Panc1 (cell line): ENCODE measurements at places on chromosomes 13 and 19.

- DNase-seq: no peak
These were observed 23.4 kb downstream of the SIPA1L3 start for GRCh38 chr19:37930416-37930815.

GRCh38 chr19:35348911-35349611, 1.4 kb downstream of the FFAR1 start:
- DNase-seq: no peak

- DNase-seq: no peak
These were observed 8.6 kb downstream of the ZBTB7A start for GRCh38 chr19:4057931-4058692.

GRCh38 chr13:26951581-26952177, 191.1 kb upstream of the GPR12 start:
- no peak for DNase-seq

- DNase-seq: no peak
These were observed 10.4 kb downstream of the EPS8L1 start for GRCh38 chr19:55085923-55086715.

GRCh38 chr19:3073931-3074595, 11.8 kb upstream of the TLE5 start:
- DNase-seq: no peak

- DNase-seq: no peak
These were observed 32.4 kb downstream of the DHRS12 start for GRCh38 chr13:51771418-51772104.

- no peak for DNase-seq
These were observed 253.9 kb downstream of the ZNF536 start for GRCh38 chr19:30625947-30626625.

DNA sequence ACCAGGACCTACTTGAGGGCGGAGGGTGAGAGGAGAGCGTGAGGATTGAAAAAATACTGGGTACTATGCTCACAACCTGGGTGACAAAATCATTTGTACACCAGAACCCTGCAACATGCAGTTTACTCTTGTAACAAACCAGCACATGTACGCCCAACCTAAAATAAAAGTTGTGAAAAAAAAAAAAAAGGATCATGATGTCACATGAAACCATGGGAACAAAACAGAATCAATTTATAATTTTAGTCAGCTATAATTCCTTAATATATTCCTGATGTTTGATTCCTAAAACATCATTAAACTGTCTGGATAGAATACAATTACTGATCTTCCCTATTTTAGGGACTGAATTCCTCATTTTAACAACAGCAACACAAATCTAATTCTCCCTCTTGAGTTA, 160.6 kb upstream of the SPRY2 start:
- no peak for DNase-seq

- DNase-seq: no peak
These were observed 521 bp upstream of the NUP58 start for GRCh38 chr13:25300861-25301346.

GRCh38 chr19:32869966-32870573, 503 bp upstream of the SLC7A9 start:
- no peak for DNase-seq

DNA sequence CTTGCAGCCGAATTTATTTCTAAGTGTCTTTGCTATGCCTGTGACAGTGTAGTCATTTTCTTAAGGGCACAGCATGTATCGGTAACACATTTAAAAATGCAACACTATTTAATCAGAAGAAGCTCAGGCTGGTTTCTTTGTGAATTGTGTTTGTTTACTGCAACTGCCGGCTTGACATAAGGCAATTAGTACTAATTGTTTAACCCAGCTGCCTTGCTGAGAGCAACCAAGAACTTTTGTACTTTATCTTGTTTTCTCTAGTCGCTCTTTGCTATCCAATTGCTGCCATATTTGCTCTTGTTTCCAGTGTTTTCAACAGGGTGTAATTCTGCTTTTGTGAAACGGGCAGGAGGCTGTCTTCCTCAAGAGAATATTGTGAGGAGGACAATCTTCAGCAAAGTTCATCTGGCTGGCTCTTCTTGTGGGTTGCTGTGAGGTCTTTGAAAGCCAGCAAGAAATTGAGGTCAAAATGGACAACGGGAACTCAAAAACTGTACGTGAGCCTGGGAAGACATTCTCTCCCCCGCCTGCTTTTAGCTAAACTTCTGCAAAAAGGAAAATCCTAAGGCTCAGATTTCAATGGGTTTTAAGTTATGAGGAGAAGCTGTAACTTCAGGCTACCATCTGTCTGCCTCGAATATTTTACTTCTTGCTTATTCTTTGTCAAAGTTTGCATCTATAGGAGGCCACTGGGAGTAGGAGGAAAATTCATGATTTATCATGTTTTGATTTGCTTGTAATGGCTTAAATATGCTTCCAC, 75.8 kb upstream of the TSHZ3 start:
- DNase-seq: no peak

DNA sequence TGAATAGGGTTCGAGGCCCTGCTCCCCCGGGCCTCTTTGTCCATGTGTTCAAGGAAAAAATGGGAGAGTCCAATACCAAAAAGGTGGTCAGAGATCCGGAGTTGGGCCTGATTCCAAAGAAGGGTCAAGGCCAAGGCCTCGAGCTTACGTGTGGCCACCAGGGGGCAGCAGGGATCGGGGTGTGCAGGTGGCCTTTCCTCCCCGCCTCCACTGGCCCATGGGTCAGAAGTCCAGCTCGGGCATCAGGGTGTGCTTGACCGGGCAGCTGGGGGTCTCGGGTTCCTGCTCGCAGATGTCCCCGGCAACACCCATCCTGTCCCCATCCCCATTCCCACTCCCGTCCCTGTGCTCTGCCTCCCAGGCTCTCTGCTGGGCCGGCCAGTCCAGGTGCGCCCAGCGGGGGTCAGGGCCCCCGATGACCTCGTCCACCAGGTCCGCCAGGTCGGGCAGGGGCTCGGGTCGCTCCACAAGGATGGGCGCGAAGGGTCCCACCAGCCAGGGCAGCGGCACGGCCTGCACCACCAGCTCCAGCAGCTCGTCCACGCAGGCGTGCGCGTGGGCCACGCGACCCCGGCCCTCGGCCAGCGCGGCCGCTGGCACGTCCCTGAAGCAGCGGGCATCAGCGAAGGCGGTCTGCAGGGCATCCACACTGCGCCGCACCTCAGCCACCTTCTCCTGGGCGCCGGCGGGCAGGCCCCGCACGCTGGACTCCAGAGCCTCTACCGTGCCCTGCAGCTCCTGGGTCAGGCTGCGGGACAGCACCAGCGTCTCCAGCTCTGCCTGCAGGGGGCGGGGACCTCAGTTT, 5.2 kb upstream of the PLIN4 start:
- peak; percentile 20 for DNase-seq

- DNase-seq: no peak
These were observed 2.2 kb downstream of the FRY start for GRCh38 chr13:32033744-32034143.

- no peak for DNase-seq
These were observed 338.3 kb downstream of the POU4F1 start for GRCh38 chr13:78265098-78265497.

DNA sequence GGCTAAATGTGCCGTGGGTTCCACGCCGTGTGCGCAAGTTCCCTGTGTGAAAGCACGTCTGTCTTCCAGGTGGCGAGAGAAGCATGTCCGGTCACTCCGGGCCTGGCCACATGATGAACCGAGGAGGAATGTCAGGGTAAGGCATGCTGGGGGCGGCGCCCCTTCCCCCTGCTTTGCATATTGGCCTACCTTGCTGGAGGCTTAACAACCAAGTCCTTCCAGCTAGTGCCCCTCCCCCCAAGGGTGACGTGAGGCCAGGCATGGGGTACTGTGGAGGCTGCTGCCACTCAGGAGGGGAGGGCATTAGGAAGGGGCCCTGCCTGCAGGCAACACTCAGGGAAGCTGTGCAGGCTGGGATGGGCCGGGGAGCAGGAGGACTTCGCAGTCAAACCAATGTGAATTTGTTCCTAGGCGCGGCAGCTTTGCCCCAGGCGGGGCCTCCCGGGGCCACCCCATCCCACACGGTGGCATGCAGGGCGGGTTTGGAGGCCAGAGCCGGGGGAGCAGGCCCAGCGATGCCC, 12.5 kb downstream of the MICOS13 start:
- DNase-seq: no peak

DNA sequence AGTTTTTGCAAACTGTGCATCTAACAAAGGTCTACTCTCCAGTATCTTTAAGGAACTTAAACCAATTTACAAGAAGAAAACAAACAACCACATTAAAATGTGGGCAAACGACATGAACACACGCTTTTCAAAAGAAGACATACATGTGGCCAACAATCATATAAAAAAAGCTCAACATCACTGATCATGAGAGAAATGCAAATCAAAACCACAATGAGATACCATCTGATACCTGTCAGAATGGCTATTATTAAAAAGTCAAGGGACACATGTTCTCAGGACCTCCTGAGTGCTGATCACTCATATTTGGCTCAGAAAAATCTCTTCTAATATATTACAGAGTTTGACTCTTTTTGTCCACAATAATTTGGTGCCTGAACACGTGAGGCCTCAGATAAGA, 14.2 kb upstream of the LILRB1 start:
- DNase-seq: no peak

DNA sequence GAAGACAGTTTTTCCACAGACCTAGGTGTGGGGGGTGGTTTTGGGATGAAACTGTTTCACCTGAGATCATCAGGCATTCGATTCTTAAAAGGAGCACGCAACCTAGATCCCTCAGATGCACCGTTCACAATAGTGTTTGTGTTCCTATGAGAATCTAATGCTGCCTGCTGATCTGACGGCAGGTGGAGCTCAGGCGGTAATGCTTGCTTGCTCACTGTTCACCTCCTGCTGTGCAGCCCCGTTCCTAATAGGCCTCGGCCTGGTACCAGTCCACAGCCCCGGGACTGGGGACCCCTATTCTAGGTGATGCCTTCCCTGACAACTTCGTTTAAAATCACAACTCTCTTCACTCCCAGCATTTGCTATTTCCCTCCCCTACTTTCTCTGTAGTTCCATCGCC, 149.6 kb downstream of the IER2 start:
- DNase-seq: no peak

DNA sequence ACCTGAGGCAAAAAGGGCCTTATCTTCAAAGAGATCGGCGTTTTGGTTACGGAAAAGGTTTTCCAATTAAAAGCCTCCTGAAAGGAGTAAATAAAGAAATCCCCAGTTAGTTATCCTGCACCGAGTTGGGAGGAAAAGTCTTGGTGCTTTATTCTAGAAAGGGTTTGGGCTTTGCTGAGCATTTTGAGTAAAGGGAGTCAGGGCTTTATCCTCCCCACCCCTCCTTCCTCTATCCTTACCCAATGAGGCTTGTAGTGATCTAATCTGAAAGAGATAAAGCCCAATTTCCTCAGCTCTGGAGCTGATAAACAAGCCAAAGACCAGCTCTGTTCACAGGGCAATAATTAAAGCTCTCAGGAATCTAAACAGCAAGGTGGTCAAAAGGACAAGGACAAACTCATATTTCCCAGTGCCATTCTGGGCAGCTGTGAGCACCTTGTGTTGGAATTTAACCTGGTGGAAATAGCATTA, 188.9 kb upstream of the TSC22D1 start:
- no peak for DNase-seq

DNA sequence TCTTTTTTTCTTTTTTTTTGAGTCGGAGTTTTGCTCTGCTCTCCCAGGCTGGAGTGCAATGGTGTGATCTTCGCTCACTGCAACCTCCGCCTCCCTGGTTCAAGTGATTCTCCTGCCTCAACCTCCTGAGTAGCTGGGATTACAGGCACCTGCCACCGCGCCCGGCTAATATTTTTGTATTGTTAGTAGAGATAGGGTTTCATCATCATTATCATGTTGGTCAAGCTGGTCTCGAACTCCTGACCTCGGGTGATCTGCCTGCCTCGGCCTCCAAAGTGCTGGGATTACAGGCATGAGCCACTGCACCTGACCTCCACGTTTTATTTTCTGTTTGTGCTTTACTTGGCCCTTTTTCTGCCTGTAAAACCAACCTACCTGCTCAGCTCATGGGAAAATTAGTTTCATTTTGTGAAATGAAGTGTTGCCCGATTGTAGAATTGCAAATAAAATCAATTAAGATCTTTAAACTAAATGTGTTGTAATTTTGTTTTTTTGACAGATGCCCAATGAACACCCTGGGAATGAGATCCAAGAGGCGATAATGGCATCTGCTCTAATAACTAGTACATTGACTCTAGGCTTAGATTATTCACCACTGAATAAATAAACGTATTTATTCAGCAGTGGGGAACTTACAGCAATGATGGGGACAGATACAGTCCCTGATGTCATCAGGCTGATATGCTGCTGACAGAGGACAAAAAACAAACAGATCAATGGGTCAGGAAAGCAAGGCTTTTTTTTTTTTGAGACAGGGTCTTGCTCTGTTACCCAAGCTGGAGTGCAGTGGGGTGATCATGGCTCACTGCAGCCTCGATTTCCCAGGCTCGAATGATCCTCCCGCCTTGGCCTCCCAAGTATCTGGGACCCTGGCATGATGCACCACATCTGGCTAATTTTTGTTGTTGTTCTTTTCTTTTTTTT, 2.2 kb upstream of the RAB11B start:
- no peak for DNase-seq

- no peak for DNase-seq
These were observed 143.2 kb upstream of the ZNF536 start for GRCh38 chr19:30228835-30229524.

DNA sequence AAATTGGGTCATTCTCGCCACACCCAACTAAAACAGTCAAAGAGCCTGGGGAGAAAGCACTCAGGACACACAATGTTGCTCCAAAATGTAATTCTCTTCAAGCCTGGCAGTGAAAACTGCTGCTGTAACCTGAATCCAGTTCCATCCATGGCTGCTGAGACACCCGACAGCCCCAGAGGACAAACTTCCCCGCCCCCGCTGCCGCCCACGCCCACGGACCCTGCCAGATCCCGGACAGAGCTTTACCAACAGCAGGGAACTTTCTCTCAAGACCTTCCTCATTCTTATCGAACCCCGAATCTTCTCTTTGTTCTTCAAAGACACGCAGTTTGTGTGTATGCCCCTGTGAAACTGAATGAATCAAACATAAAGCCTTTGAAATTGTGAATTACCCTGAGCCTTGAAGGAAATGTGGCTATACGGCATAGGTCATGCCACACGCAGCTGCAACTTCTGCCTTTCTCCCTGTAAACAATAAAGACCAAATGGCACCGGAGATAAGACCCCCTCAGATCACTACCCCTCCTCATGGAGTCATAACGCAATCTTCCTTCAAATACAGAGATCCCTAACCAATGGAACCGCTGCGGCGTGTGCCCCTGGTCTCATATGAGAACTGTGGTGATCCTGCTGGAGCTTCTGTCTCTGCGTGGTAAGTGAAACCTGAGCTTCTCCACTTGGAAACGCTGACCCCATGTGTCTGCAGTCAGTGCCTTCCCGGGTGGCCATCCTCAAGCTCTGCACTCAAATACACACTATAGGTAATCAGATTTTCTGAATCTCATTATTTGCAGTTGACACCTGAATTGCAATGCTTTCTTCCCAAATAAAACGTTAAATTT, 4.8 kb upstream of the LAMP1 start:
- no peak for DNase-seq

DNA sequence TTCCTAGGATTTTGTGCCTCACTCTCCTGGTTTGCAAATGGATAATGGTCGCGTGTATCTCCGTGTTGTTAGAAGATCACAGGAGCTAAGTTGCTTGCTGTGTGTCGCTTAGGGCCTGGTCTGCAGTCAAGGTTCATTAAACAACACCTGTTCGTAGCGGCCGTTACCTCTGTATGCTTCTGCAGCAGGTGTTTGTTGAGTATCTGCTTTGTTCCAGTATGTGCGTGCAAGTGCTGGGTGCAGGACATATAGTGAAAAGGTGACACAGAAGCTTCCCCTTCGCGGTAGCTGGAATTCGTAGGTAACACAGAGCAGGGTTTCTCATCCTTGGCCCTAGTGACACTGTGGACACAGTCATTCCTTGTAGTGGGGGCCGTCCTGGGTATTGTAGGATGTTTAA, 5.4 kb downstream of the MED25 start:
- DNase-seq: no peak
